Ovary (tissue), 10 donors: ENCODE measurements at places on chromosomes 12 and 14. TPM values are rescaled to one million over a fixed set of nuclear protein-coding genes. Genes with fewer than 3 reads are reported as not detected.

TBX3 gene
- total RNA-seq = 41.4 TPM

FZD10 gene
- 2.4 TPM for total RNA-seq

TSPAN8 gene
- 13.1 TPM for total RNA-seq

OR6C2 gene
- total RNA-seq = not detected

CLMN gene
- total RNA-seq = 6.5 TPM

FAM90A1 gene
- 0.20 TPM for total RNA-seq

GDF11 gene
- 17.1 TPM for total RNA-seq

PRR4 gene
- 0.72 TPM for total RNA-seq

RNASE2 gene
- 0.48 TPM for total RNA-seq

DPF3 gene
- 11.3 TPM for total RNA-seq

NFATC4 gene
- 250 TPM for total RNA-seq

ARHGEF40 gene
- total RNA-seq = 31.6 TPM

KRT4 gene
- total RNA-seq = 0.17 TPM

SLC5A8 gene
- 0.80 TPM for total RNA-seq

IGF1 gene
- total RNA-seq = 9.3 TPM

ATF7IP gene
- 40.8 TPM for total RNA-seq

MORN3 gene
- 0.17 TPM for total RNA-seq

RDH12 gene
- not detected for total RNA-seq

TMEM116 gene
- 10.9 TPM for total RNA-seq

MAP3K9 gene
- 3.7 TPM for total RNA-seq

GLIPR1L2 gene
- 5.2 TPM for total RNA-seq

TMPRSS12 gene
- not detected for total RNA-seq

CLEC4E gene
- not detected for total RNA-seq

DTX1 gene
- total RNA-seq = 0.56 TPM

APOF gene
- total RNA-seq = not detected

HAL gene
- 0.99 TPM for total RNA-seq

ATL1 gene
- total RNA-seq = 11.3 TPM

PROX2 gene
- not detected for total RNA-seq

MMP14 gene
- 267 TPM for total RNA-seq

RIN3 gene
- 6.2 TPM for total RNA-seq

RFX4 gene
- total RNA-seq = not detected

RAB5B gene
- 120 TPM for total RNA-seq

ADSS1 gene
- 2.6 TPM for total RNA-seq

TAS2R50 gene
- total RNA-seq = 3.5 TPM

SSTR1 gene
- 1.3 TPM for total RNA-seq

COL2A1 gene
- 1.1 TPM for total RNA-seq

RAPGEF3 gene
- 102 TPM for total RNA-seq

CELA1 gene
- not detected for total RNA-seq

ERH gene
- total RNA-seq = 206 TPM

DBX2 gene
- not detected for total RNA-seq

ASPG gene
- 28.8 TPM for total RNA-seq

MIP gene
- not detected for total RNA-seq

RPS29 gene
- 1,810 TPM for total RNA-seq

SMIM41 gene
- 2.6 TPM for total RNA-seq

LTBR gene
- 131 TPM for total RNA-seq

KRT71 gene
- total RNA-seq = not detected

PXN gene
- total RNA-seq = 78.0 TPM

REP15 gene
- 2.2 TPM for total RNA-seq

BHLHE41 gene
- total RNA-seq = 35.2 TPM

BMAL2 gene
- total RNA-seq = 0.72 TPM
